ENCODE measurements at places on chromosomes 2 and 18.
A peak's percentile ranks its signal among the peaks of the same experiment; 100 is the strongest.

- DNase-seq, result no peak
These were observed 99.1 kb upstream of the NEUROD1 start for GRCh38 chr2:181779288-181780021.

DNA sequence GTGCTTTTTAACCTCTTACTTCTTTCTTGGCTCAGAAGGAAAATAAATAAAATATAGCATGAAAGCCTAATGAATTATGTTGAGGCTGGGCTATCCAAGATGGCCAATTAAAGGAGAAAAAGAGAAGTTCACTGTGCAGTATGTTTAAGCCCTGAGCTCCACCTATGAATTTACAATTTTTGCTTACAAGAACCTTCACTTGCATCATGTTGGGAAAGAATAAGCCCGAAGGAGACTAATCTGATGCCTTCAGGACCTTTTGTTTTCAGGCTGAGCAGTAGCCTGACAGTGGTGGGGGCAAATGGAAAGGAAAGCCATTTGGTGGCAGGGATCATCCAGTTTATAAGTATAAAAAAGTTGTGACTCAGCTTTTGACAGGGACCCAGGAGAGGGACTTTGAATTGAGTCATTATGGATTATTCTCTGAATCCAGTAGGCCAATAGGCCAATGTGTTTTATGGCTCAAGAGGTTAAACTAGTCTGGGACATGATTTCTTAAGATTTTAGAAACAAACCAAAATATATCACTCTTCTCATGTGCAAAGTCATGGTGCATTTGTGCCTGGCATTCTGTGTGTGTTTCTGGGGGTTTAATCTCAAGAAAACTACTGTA is 56.9 kb downstream of the E2F6 start:
- DNase-seq, result no peak

- DNase-seq, result no peak
These were observed 76.2 kb downstream of the ATAD2B start for GRCh38 chr2:23850564-23851256.

DNA sequence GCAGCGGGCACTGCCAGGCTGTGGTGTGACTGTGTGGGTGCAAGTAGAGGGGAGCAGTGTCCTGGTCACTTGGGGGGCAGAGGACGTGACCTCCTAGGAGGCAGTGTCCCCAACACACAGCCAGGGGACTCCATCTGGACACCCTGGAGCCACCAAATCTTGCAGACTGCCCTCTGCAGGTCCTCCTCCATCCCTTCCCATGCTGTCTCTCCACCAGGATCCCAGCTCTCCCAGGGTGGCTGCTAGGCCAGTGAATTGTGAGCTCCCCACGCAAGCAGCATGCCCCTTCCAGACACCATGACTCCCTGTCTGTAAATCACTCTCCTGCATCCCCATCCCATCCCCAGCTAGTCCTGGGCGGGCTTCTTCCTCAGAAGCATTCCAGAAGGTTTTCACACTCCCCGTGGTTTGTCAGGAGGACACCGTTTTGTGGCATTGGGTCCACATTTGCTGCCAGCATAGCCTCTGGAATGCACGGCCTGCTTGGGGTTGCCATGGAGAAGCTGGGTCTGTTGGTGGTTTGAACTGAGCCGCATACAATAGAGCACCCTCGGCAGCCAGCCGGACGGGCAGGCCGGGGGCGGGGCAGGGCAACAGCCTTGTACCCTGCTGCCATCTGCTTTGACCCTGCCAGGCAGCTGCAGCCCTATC is 210.7 kb downstream of the KLHL29 start:
- DNase-seq, result peak; percentile 30

GRCh38 chr2:61978522-61978921 is 73.0 kb downstream of the COMMD1 start:
- DNase-seq, result no peak

- DNase-seq, result no peak
These were observed 55.6 kb downstream of the FAM117B start for GRCh38 chr2:202690321-202690900.

DNA sequence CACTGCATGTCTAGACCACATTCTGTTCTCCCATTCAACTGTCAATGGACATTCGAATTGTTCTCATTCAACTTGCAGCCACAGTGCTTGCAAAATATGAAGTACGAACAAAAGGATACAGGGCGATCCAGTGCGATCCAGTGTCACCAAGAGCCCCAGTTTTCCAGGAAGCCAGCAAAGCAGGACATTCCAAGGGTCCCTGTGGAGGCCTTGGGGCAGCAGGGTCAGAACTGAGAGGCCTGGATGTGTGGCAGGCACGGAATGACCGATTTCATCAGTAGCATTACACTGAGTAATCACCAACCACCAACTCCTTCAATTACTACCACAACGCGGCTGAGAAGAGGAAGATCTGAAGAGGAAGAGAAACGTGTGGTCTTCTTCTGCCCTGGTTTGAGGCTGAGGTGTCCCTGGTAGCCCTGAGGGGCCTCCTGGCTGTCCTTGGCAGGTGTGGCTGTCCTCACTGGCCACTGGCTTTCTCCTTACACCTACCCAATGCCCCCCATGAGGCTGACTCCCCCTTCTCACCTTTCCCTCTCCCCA is 172.7 kb upstream of the FHL2 start:
- no peak for DNase-seq

GRCh38 chr2:55519938-55520885 is 694 bp downstream of the CFAP36 start:
- DNase-seq, result peak; percentile 32

- peak; percentile 63 for DNase-seq
These were observed 8.6 kb upstream of the ME2 start for GRCh38 chr18:50870138-50870845.

DNA sequence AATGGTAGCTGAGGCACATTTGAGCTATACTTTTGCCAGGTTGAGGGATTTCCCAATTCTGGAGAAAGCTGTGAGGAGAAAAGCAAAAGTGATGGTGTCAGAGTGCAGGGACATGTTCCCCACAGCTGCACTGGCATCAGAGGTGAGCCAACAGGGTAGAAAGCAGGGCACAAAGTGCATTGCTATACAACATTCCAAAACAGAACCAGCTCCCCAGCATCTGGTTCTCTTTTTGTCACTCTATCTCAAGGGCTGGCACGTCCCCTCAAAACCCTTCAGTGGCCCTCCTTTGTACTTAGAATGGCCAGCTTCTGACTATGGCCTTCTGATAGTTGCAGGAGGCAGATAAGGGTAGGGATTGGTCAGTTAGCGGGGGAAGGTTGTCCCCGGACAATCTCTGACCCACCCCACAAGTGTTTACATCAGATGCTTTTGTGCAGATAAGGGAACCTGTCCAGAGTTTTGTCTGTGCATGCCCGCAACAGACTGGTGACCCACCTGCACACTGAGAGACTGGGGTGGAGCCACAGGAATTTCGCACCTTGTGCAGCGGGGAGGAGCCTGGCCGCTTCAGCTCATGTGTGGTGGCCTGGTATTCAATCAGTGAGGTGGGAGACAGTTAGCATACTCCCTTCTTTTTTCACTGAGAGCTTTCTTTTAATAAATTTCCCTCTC is 31.0 kb upstream of the TMEM17 start:
- DNase-seq, result peak; percentile 12

DNA sequence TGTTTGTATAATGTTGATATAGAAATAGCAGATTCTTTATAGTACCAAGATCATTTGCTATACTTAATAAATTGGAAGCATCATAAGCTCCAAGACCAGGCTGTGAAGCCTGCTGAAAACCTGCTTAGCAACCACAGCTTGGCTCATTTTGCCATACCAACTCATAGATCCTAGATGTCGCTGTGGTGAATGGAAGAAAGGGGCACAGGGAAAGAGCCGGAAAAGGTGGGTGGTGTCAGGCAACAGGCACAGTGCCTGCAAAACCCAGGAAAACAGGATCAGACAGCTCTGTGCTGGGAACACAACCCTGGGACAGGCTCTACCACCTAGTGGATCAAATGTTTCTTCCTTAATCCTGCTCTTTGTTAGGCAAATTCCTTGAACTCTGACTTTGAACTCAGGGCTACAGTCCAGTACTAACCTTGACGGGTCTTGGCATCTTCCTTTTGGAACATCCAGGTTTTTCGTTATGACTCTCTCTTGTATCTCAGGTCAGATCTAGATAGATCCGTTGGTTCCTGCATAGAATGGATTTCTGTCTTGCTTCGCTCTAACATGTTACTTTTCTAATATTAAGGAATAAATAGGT is 31.6 kb downstream of the TWSG1 start:
- DNase-seq, result peak; percentile 88

DNA sequence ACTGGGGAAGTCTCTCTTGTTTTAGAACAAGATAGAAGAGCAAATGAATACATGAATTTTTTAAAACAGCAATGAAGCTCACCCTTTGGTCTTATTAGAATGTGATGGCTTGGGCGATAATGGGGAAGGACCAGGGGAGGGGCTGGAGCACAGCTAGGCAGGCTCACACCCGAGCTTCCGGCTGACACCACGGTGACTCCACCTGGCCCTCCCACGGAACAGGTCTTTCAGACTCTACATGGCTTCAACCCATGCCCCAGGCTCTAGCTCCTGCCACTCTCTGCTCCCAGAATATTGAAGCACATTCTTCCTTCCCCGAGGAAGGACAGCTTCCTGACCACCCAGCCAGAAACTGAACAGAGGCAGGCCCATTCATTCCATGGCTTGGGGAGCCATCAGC is 127.5 kb upstream of the AGAP1 start:
- DNase-seq, result no peak

- no peak for DNase-seq
These were observed 22.5 kb downstream of the AQP12A start for GRCh38 chr2:240713928-240714746.

- no peak for DNase-seq
These were observed 34.0 kb downstream of the CCDC195 start for GRCh38 chr2:224682134-224682533.

GRCh38 chr2:45739796-45740485 is 88.5 kb downstream of the PRKCE start:
- DNase-seq, result no peak

Data from prostate gland (tissue), 2 donors.